ENCODE measurements at places on chromosomes 7 and 10.

GRCh38 chr7:156496363-156496769, 144.2 kb upstream of the RNF32 start:
- DNase-seq = no peak

- DNase-seq = no peak
These were observed 2.6 kb upstream of the ZNRF2 start for GRCh38 chr7:30281791-30282190.

DNA sequence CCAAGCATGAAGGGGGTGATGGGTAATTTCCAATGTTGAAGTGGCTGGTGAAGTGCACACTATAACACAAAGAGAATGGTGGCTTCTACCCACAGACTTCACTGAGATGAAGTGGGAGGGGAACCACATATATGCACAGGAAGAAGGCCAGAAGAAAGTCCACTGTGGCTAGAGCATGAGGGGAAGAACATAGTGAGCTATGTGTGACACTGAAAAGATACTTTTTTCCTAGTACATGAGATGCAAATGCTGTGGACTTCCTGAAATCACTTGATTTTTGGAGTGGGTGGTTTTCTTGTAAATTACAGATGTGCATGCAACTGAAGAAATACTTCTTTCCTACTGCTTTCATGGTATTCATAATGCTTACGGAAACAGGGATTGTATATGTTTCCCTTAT, 115.6 kb upstream of the PHYHIPL start:
- DNase-seq = no peak

GRCh38 chr7:127885843-127886242, 145.4 kb downstream of the LRRC4 start:
- DNase-seq = no peak

DNA sequence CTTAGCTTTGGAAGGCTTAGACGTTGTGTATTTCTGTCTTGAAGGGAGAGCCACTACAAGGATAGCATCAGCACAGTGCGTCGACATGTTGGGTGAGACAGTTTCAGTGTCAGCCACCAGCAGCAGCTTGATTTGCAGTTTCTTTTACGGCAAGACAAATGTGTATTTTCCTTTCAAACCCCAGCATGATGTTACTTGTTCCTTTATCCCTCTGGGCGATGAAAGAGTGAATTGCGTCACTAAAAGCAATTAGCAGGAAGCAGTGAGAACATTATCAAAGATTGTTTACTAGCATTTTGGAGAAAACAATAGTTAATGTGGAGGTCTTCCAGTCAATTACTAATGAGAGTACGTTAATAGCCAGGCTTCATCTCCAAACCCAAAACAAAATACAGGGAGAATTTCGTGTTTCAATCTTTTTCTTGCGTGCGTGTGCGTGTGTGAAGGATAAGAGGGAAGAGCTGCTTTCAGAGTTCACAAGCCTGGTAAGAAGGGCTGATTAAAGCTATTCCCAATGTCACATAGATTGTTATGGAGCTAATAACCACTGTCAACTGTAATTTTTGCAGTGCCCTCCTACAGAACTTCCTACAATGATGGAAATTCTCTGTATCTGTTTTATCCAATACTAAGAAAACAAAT, 157.1 kb upstream of the AOAH start:
- DNase-seq = no peak

All from GM19239 (cell line).